Stimulated activated naive CD4-positive, alpha-beta T cell (primary cell): ENCODE measurements at places on chromosomes 1 and 21.

GRCh38 chr21:41170442-41170841, 2.5 kb downstream of the BACE2 start:
- DNase-seq = no peak

- DNase-seq = no peak
These were observed 48.5 kb downstream of the WNT9A start for GRCh38 chr1:227899141-227899819.

DNA sequence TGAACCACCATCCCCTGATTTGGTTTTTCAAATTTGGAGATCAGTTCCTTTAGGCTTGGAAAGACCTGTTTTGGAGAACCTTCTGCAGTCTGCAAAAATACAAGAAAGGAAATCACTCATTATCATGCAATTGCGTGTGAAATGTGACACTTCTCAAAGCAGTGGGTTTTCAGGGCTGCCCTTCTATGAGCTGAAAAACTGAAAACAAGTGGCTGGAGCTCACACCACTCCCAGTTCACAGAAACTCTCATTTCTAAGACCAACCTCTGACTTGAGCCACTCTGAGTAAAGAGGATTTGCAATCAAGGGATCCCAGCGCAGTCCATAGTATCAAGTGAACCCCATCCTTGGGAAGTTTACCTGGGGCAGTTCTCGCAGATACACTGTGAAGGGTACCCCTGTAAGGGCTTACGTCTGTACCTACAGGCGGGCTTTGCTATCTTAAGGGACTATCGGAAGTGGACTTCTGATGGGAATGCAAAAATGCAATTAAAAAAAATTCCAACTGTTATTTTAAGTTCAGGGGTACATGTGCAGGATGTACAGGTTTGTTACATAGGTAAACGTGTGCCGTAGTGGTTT, 12.8 kb downstream of the SH2D1B start:
- DNase-seq = no peak

DNA sequence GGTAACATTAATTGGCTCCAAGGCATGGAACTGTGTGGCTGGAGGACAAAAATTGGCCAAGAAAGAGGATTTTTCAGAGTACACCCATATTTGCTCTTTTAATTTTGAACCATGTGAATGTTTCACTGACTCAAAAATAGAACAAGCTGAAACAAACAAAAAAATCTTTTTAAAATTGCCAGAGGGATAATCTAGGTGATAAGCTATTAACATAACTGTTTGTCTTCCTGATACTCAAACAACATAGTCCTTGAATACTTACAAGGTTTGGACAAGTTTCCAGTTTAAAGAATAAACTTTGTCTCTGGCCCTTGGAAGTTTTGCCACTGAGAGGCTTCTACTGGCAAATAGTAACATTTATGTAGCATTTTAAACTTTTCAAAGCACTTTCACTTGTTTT, 30.0 kb upstream of the PIGC start:
- no peak for DNase-seq

- DNase-seq = no peak
These were observed 76.5 kb upstream of the WDR26 start for GRCh38 chr1:224510880-224511645.

DNA sequence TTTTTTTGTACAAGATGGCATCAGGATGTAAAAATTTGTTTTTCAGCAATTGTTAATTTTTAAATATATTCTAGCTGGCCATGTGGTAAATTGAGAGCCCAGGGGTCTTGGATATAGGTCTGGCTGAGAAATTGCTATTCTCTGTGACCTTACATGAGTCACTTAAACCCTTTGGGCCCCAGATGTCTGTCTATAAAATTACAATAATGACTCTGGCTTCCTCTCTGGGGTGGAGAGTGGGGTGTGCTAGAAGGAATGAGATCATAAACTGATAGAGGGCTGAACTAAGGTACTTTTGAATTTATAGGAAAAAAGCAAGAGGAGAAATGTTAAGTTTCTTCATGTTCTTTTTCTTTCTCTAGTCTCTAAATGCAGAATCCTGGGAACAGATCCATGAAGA, 12.4 kb upstream of the TCHH start:
- DNase-seq = no peak

- peak; percentile 9 for DNase-seq
These were observed 1.8 kb downstream of the DISC1 start for GRCh38 chr1:231628207-231628876.

- DNase-seq = no peak
These were observed 85.8 kb upstream of the ST6GALNAC5 start for GRCh38 chr1:76781447-76781846.

DNA sequence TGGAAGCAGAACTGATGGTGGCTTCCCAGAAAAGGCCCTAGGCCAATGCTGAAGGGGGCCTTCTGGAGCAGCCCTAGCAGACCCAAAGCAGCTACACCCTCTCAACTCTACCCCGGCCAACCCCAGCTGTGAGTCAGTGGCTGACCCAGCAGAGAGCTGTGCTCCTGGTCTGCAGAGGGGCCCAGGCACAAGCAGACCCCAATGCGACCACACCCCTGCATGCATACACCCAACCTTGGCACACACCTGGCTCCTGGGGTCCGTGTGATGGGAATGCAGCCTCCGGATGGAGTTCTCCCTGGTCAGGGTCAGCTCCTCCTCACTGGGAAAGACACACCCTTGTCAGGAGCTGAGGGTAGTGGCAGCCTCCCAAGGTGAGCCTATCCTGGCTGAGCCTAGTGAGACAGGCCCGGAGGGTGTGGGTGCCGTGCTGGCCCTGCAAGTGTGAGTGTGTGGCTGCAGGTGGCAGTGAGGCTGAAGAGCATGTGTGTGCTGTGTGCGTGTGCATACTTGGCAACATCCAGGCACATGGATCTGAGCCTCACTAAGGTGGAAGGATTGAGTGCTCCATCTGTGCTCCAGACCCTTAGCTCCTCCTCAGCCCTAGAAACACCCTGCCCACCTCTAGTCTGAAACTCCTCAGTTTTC, 3.9 kb upstream of the ARHGAP30 start:
- DNase-seq = no peak

GRCh38 chr1:62875676-62876075, 91.7 kb downstream of the ATG4C start:
- DNase-seq = no peak

- DNase-seq = no peak
These were observed 157.6 kb upstream of the EDN2 start for GRCh38 chr1:41641941-41642527.

- DNase-seq = no peak
These were observed 108.6 kb downstream of the CASZ1 start for GRCh38 chr1:10687782-10688408.

DNA sequence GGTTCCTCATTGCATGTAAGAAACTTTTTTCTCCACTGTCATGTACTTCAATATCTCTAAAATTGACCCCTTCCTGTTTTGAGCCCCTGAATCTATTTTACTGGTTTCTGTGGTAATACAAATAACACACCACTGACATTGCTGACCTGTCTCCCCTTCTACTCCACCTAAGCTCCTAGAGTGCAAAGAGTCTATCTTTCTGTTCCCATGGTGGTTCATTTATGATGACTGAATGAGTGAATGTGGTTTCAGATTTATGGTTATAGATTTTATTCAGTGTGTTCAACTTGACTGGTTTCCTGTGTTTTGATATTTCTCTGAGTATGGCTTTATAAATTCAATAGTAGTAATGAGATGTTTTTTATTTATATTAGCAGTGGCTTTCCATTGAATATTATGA, 127.7 kb downstream of the MAGI3 start:
- DNase-seq = no peak

DNA sequence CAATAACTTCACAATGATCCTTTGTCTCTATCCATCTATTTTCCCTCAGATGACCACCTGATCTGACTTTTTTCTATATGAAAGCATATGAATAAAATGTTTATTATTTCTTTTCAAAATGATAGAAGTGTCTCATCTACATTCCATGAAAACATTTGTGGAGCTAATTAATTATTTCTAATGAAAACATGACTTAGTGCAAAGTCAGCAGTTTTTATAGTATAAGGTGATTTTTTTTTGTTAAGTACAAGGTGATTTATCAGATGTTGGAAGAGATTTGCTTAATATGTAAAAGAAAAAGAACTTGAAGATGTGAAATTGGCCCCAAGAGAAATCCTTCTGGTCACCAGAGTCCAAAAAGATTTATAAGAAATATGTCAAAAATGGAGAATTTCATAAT, 43.5 kb downstream of the PDPN start:
- no peak for DNase-seq

DNA sequence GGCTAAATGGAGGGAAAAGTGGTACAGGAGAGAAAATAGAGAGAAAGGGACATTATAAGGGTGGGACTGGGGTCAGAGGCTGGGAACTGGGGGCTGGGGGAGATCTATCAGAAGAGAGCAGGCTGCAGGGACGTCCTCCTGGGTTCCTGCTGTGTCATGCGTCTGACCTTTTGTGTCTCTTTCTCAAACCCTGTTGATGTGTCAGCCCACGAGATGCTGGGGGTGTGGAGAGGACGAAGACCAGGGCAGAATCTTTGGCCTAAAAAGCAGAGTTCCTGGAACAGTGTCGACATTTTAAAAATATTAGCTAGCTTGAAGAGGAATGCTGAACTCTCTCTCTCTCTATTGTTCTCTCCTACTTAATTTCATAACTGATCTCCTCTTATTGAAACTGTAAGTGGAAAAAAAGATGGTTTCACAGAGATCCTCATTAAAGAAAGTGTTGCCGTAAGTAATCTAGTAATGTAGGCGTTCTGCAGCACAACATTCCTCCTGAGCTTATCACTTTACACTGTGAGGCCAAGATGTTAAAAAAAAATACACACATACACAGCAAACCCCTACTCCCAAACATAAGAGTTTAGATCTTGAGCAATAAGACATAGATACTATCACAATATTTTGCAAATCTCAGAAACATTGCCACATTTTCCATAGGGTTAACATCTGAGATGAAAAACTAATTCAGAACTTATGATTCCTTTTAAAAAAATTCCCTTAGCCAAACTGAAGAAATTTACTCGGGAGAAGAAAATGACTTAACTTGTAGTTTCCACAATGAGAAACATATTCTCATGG, 52.6 kb downstream of the RUNX1 start:
- DNase-seq = no peak

GRCh38 chr1:10033359-10033845, 644 bp downstream of the UBE4B start:
- no peak for DNase-seq

DNA sequence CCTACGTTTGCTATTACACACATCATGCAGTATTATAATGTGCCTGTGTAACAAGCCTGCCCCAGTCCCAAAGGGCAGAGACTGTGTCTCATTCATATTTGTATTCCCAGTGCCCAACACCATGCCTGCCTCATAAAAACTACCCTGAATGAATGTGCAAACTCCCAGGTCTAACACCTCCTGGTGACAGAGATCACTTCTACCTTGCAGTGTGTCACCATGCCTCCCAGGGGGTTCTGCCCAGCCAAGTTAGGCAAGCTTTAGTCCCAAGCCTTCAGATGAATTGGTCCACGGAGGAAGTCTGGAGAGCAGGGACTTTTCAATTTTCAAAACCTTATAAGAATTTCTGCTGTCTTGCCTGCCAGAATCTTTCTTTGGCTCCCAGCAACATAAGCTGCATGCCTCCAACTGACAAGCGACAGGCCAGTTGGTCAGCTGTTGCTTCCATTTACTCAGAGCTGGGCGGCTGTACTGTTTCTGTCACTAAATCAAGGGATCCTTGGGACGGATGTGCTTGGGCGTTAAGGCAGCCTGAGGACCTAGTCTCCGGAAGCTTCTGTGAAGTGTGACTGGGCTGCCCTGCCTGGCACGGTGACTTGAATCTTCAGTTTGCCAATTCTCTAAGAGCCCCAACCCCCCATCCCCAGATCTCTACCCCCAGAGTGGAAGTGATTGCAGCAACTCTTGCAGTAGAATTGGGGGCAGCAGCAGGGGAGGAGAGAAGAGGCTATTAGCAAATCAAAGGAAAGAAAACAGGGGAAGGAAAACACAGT, 1.2 kb downstream of the RXRG start:
- DNase-seq = no peak

DNA sequence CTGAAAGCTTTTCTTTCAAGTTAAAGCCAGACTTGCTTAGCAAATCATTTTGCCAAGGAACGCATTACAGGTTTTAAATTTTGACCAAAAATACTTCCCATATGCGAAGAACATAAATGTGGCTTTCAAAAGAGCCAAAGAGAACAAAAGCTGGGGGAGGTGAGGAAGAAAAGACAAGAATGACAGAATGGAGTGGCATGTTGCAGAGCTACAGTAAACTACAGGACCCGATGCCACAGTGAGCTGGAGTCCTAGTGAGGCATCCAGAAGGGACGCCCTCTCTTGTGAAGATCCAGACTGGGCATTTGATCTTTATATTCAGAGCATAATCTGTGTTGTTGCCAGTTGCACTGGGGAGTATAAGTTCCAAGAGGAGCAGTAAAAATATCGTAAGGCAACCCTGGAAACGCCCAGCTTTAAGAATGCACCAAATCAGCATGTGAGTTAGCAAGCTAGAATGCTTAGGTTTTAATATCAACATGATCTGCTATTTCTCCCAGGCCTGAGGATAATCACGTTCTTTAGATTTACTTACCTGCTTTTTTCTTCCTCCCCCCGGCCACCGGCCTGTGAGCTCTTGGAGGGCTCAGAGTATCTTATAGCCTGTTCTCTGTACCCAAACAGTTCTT, 48.4 kb upstream of the HOOK1 start:
- no peak for DNase-seq

GRCh38 chr1:82110366-82111254, 309.9 kb downstream of the ADGRL2 start:
- DNase-seq = no peak

- DNase-seq = no peak
These were observed 2.7 kb upstream of the CNN3 start for GRCh38 chr1:94929351-94930217.

GRCh38 chr21:30580132-30580531, 10.1 kb downstream of the KRTAP22-2 start:
- no peak for DNase-seq

GRCh38 chr1:9770298-9770697, 53.5 kb downstream of the CLSTN1 start:
- DNase-seq = no peak

GRCh38 chr1:165592945-165593823, 37.9 kb upstream of the MGST3 start:
- DNase-seq = peak; percentile 60

DNA sequence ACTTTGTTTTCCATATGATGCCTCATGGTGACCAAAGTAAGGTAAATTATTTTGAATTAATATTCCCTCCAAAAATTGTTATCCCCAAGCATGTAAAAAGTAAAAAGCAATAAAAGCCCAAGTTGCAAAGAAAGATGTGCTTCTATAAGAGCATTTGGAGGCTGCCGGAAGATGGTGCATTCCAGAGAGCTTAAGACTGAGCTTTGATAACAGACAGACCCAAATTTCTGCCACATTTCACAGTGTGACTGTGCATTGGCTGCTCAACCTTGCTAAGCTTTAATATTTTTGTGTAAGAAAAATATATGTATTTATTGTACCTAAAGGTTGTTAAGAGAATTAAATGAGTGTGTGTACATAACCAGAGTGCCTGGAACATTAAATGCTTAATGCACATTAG, 67.9 kb downstream of the CYYR1 start:
- DNase-seq = no peak

GRCh38 chr1:51567653-51568052, 48.6 kb upstream of the EPS15 start:
- DNase-seq = no peak

DNA sequence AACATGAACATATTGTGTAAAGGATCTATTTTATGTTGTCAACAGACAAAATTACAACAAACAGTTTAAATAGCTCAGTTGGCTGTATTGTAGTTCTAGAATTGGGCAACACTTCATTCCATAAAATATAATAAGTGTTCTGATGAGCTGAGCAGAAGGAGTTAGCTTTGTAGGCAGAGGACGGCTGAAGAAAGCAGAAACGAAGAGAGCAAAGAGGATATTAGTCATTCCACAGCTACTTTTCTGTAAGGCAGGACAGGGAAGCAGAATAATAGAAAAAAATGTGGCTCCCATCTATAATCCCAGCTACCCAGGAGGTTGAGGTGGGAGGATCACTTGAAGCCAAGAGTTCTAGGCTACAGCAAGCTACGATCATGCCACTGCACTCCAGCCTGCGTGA, 20.2 kb upstream of the IVNS1ABP start:
- DNase-seq = no peak
